ENCODE measurements at places on chromosomes 7 and 10. TPM values are rescaled to one million over a fixed set of nuclear protein-coding genes. Genes with fewer than 3 reads are reported as not detected.

The PAPOLB gene
- total RNA-seq, result 0.02 TPM

The SPDYE8 gene
- total RNA-seq, result not detected

GRCh38 chr7:12941512-12941911, 254.1 kb downstream of the ARL4A start:
- DNase-seq, result no peak

DNA sequence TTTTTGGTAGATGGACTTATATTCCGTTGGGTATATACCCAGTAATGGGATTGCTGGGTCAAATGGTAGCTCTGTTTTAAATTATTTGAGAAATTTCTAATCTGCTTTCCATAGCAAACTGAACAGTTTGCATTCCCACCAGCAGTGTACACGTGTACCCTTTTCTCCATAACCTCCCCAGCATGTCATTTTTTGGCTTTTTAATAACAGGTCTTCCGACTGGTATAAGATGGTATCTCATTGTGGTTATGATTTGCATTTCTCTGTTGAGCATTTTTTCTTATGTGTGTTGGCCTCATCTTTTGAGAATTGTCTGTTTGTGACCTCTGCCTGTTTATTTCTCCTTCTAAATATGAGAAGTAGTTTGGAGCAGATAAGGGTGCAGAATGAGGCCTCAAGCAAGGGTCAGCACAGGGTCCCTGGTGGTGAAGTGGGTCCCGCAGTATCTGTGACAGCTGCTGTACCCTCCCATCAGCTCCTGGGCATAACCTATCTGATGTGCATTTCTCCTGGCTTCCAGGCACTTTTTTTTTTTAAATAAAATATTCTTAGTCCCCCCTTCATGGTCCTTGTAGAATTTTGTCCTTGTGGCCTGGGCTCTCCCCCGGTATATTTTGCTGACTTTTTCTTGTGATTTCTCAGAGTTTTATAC, 73.5 kb downstream of the PROSER2 start:
- DNase-seq, result no peak

GRCh38 chr10:100022403-100022802, 12.7 kb upstream of the DNMBP start:
- no peak for DNase-seq
